Cerebellum (tissue), 4 donors: ENCODE measurements at places on chromosomes 4 and X.

DNA sequence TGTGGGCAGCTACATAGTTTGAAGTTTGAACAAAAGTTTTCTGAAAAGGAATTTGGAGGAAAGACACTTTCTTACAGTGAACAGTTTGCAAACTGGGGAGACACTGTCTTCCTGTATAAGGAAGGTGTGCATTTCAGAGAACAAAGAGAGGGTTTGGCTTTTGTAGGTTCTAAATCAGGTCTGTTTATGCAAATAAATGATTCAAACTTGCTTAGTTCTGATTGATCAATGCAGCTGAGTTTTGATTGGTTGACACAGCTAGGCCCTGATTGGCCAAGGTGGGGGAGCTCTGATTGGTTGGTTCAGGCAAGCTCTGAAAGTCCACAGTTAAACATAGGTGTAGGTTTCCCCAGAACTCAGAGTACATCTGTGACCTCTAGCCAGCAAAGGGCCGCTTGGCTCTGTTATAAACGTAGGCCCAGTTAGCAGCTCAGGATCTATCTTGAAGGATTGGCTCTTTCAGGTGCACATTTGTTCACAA, 63.0 kb upstream of the ENPP6 start:
- no peak for DNase-seq

DNA sequence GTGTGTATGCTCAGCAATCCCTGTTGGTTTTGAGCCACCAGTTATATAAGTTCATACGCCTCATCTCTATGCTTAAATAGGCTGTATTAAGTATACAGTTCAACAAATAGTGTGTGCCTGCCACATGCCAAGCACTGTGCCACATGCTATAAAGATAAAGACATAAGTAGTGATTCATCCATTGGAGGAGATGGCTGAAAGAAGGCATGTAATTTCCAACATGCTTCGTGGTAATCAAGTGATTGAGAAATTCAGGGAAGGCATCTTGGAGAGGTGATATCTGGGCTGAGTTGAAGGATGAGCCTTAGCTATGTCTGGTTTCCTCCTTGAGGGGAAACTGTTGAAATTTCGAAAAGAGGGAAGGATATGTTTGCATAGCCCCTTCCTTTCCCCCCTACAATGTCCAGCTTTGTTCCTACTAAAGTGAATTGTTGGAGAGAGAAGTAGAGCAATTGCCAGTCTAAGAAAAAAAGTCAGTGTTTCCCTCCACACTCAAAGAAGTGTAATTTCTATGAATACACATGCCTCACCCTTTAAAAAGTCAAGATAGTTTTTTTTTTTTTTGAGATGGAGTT, 96.5 kb downstream of the ARHGAP10 start:
- no peak for DNase-seq

DNA sequence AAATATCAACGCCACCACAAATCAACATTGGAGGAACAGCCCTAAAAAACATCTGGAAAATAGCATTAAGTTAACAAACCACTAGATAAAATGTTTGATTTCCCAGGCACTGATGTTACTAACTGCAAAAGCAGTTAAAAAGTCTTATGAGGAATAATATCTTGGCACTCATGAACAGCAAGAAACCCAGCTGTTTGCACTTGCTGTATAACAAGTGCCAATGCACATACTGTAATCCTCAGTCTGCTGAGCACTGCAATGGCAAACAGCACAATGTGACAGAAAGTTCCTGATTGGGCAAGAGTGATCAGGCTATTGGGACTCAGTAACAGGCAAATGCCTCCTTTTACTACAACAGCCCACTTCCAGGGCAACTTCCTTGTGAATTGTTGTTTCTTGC, 20.8 kb upstream of the SEC24B start:
- no peak for DNase-seq

DNA sequence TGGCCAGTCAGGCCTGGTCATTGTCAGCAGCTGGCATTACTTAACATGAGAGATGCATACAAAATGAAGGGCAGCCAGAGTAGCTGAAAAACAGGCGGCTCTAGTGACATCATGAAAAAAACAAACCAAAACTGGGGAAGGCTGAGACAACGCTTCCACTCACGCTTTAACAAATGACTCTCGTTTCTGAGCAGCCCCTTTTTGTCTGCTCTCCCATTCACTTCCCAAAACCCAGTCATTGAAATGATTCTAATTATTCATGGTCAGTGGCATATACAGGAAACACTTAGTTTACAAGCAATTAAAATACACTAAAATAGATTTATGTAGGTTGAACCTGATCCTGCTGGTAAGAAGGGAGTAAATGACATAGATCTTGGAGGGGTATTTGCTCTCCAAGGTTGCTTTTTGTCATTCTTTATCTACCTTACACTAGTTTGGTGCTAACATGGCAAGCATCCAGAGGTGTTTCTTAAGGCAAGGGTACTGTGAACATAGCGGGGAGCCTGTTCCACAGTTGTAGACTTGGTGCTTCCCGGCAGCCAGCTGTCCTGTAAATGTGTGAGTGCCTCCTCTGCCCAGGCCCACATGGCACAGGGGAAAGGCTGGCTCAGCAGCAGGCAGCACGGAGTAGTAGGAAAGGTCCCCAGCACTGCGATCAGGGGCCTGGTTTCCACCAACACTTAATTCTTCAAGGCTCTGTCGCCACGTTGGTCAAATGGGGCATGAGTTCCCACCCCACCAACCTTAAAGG, 61.2 kb upstream of the CITED1 start:
- no peak for DNase-seq

GRCh38 chr4:151202381-151202780, 74.6 kb upstream of the PRSS48 start:
- DNase-seq, result no peak

DNA sequence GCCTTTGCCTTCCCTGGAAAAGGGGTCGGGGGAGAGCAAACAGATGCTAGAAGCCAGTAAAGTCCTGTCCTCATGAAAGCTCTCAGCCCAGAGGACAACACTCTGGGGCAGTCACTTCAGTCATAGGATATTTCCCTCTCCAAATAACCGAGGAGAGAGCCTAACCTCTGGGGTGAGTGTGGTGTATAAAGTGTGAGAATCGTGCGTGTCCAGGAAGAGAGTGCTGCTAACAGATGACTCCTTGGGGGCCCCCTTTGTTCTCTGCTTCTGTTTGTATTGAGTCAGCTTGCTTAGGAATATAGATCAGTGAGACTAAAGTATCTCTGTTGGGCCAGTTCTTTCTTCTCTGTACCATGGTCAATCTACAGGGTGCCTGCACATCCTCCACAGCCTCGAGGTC, 247.2 kb downstream of the PALLD start:
- DNase-seq, result no peak

- no peak for DNase-seq
These were observed 68.0 kb upstream of the ATXN3L start for GRCh38 chrX:13387666-13388494.

DNA sequence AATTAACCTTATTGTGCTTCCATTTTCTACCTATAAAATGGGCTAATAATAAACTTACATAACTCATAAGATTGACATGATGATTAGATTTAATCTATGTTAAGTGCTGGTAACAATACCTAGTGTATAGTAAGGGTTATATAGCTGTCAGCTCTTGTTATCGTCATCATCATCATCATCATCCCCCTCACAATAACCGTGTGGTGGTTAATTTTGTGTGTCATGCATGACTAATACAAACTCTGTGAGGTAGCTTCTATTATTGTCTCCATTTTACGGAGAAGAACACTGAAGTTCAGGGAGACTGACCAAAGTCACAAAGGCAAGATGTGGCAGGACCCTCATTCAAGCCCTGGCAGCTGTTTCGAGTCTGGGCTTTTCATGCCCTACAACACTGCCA, 211.3 kb downstream of the PALLD start:
- DNase-seq, result no peak

GRCh38 chrX:23820235-23820782, 37.3 kb downstream of the SAT1 start:
- no peak for DNase-seq

DNA sequence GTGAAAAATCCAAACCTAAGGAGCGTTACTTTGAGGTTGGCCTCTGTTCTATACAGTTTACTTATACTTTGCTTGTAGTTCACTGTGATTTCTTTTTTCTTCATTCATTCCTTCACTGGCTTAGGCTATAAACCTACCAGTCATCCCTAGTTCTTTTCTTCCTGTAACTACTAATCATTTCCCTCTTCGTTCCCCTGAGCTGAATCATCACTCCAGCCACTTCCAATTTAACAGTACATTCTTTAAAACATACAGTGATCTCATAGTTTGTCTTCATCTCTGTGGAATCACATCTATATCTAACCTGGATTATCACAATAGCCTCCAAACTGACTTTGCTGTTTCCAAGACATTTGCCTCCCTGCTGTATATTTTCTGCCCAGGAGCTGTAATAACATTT, 25.2 kb upstream of the NPFFR2 start:
- DNase-seq, result no peak

- DNase-seq, result no peak
These were observed 10.4 kb downstream of the CXCL8 start for GRCh38 chr4:73750730-73751129.

DNA sequence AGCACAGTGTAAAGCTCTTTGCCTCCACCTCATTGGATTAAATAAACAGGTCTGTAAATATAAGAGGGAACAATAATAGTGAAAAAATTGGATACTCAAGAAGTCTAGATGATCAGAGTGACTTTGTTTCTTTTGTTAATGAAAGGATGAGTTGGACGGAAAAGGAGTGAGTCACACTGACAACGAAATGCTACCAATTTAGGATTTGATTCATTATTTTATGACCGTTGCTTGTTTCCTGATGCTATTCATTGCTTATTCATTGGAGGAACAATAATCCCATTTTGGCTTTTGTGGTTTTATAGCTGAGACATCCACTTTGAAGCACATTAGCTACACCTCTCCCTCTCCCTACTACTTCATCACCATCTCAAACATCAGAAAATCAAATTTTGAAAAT, 74.4 kb upstream of the DYNLT3 start:
- no peak for DNase-seq

- no peak for DNase-seq
These were observed 25.7 kb upstream of the C1QTNF7 start for GRCh38 chr4:15402146-15402545.

GRCh38 chrX:17592117-17592516, 145.2 kb upstream of the SCML1 start:
- DNase-seq, result no peak

- DNase-seq, result no peak
These were observed 187.4 kb upstream of the RPS6KA3 start for GRCh38 chrX:20454117-20454516.
